ENCODE measurements at places on chromosomes 7 and 10. TPM values are rescaled to one million over a fixed set of nuclear protein-coding genes. Genes with fewer than 3 reads are reported as not detected.

RPEL1 gene
- under 0.01 TPM for total RNA-seq

FAM25G gene
- not detected for total RNA-seq

UBN2 gene
- 5.6 TPM for total RNA-seq

ZNF117 gene
- total RNA-seq: 3.9 TPM

FRMPD2 gene
- not detected for total RNA-seq

IGF2BP3 gene
- 3.5 TPM for total RNA-seq

ELFN1 gene
- 1.2 TPM for total RNA-seq

TAX1BP1 gene
- 92.4 TPM for total RNA-seq

SEMA3E gene
- 2.0 TPM for total RNA-seq

NUTM2D gene
- 0.62 TPM for total RNA-seq

FANK1 gene
- 3.7 TPM for total RNA-seq

CRYGN gene
- total RNA-seq: 0.25 TPM

WDFY4 gene
- not detected for total RNA-seq

TMEM254 gene
- 4.7 TPM for total RNA-seq

CHCHD2 gene
- 535 TPM for total RNA-seq

GDF2 gene
- not detected for total RNA-seq

DDIT4 gene
- 317 TPM for total RNA-seq

ACHE gene
- total RNA-seq: 0.25 TPM

STEAP1B gene
- 23.6 TPM for total RNA-seq

TEX47 gene
- total RNA-seq: not detected

POM121C gene
- 13.1 TPM for total RNA-seq

ETV1 gene
- total RNA-seq: 17.2 TPM

SP8 gene
- not detected for total RNA-seq

PRPF18 gene
- total RNA-seq: 46.7 TPM

TMEM139 gene
- under 0.01 TPM for total RNA-seq

GOT1 gene
- 80.1 TPM for total RNA-seq

PVRIG gene
- not detected for total RNA-seq

EPHB4 gene
- 37.1 TPM for total RNA-seq

ABCC2 gene
- total RNA-seq: 0.75 TPM

MYH16 gene
- total RNA-seq: 0.33 TPM

GPC2 gene
- total RNA-seq: 1.2 TPM

ST8SIA6 gene
- total RNA-seq: not detected

UNCX gene
- not detected for total RNA-seq
